ENCODE measurements at places on chromosomes 13 and 19.

GRCh38 chr13:32136716-32137115, 105.1 kb downstream of the FRY start:
- no peak for DNase-seq

DNA sequence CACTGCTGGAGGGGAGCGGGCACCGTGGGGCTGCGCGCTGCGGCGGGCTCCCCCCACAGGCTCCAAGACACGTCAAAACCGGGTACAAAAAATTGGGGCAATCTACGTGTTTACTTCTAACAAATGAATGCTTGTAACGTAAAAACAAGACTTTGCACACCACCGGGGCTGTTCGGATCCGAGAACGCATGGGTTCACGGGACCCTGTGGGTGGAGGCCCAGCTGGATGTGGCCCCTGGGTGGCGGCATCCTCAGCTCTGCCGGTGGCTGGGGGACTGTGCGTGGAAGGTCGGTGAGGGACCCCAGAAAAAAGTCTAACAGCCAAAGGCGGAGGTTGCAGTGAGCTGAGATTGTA, 10.3 kb upstream of the SLC7A10 start:
- no peak for DNase-seq

- no peak for DNase-seq
Measured at GRCh38 chr19:31717269-31717923, 368.2 kb upstream of the TSHZ3 start.

DNA sequence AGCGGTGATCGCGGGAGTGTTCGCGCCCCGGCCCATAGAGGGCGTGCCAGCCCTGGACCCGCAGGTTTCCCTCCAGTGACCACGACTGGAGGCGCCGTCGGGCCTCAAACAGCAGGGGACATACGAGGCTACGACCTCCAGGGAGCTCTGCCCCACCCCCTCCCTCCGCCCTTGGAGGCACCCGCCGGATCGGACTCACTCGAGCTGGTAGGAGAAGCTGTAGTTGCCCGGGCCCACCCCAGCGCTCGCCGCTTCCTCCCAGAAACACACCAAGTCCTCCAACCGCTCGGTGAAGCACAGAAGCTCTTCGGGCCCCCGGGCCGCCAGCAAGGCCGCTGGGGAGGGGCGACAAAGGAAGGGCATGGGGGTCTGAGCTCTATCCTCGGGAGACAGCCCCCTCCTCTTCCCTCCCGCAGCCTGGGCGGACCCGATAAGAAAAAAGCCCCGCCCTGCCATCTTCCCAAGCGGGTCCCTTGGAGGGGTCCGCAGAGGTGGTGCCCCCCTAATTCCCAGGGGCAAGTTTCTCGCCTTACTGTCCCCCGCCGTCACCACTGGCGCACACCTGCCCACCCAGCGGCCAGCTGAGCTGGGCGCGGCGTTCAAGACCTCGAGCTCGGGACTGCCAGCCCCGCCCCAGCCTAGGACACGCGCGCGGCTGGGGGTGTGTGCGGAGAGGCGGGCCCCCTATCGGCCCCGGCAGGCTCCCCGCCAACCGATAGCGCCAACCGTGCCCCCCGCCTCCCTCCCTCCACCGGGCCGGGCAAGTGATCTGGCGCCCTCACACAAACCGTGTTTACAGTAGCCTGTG, 1.0 kb downstream of the EPOR start:
- no peak for DNase-seq

DNA sequence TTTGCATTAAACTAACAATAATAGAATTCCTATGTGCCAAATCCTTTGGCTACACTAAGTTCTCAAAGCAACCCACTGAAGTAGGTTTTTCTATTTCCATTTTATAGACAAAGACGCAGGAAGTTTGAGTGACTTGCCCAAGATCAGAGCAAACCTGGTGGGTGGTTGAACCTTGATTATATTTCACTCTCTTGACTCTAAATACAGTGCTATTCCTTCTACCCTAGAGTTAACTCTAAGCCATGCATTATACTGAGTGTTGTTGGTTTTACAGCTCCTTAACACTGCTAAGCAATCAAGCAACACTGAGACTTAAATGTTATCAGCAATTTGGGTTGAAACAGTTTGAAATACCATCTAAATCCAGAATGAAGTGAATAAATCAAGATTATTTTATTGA, 813.6 kb upstream of the GPC6 start:
- DNase-seq = no peak

DNA sequence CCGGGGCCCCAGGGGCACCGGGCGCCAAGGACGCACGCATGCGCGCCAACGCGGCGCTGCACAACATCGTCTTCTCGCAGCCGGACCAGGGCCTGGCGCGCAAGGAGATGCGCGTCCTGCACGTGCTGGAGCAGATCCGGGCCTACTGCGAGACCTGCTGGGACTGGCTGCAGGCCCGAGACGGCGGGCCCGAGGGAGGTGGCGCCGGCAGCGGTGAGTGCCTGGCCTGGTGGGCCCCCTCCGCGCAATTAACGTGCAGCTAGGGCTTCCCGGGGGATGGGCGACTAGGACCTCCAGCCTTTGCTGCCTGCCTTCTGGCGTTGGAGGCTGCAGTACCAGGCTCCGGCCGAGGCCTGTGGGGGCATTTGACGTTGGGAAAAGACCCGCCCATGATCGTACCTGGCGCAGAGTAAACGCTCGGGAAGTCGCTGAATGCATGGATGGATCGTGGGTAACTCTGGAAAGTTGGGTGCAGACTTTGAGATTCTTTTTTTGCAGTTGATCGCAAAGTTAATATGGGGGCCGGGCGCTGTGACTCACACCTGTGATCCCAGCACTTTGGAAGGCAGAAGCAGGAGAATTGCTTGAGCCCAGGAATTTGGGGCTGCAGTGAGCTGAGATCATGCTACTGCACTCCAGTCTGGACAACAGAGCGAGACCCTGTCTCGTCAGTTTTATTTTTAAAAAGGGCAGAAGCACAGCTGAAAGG, 7.3 kb downstream of the APC2 start:
- no peak for DNase-seq

- DNase-seq = no peak
Measured at GRCh38 chr13:24663586-24663985, 16.6 kb upstream of the ATP12A start.

- DNase-seq = no peak
Measured at GRCh38 chr19:43895727-43896308, 39.3 kb downstream of the ZNF45 start.

DNA sequence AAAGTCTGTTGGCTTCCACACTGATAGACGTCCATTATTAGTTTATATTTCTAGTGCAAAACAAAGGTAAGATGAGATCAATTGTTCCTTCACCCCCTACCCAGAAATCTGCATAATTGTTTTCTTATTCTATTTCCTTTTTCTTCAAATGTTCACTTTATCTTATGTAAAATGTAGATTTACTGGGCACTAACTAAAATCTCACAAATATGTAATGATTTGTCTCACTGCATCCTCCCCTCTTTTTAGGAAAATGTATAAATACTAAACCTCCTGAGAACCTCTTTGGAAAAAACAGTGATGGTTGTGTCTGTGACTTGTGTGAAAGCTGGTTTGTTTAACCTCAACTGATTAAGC, 1377.2 kb upstream of the MIR17HG start:
- no peak for DNase-seq

GRCh38 chr13:44104197-44104490, 224.4 kb downstream of the LACC1 start:
- DNase-seq = no peak

DNA sequence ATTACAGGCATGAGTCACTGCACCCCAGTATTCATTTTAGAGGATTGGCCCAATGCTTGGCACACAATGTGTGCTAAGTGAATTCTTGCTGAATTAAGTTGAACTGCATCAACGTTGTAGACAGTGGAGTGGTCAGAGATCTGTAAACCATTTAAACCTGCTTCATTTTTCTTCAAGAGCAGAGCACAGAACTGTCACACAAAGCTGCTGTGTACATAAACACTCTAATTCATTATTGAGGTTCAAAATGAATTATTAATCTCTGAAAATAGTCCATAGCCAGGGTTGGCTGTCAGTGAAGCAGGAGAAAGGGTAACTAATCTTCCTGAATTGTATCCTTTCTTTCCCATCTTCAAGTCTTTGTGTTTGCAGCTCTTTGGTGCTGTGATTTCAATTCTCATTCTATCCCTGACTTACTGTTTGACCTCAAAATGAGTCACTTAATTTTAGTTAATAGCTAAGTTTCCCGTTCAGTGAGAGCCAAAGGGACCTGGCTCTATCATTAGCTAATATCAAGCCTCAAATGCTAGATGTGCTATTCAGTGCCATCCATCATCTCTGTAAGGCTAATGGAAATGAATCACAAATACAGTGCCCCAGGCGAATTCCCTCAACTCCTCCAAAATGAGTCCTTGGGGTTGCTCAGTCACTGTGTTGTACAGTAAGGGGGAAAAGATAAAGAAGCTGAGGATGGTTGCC, 77.0 kb upstream of the TSC22D1 start:
- no peak for DNase-seq

- DNase-seq = no peak
Measured at GRCh38 chr13:74187564-74187963, 53.4 kb upstream of the KLF12 start.

- DNase-seq = no peak
Measured at GRCh38 chr19:4264812-4265211, 14.3 kb upstream of the SHD start.

DNA sequence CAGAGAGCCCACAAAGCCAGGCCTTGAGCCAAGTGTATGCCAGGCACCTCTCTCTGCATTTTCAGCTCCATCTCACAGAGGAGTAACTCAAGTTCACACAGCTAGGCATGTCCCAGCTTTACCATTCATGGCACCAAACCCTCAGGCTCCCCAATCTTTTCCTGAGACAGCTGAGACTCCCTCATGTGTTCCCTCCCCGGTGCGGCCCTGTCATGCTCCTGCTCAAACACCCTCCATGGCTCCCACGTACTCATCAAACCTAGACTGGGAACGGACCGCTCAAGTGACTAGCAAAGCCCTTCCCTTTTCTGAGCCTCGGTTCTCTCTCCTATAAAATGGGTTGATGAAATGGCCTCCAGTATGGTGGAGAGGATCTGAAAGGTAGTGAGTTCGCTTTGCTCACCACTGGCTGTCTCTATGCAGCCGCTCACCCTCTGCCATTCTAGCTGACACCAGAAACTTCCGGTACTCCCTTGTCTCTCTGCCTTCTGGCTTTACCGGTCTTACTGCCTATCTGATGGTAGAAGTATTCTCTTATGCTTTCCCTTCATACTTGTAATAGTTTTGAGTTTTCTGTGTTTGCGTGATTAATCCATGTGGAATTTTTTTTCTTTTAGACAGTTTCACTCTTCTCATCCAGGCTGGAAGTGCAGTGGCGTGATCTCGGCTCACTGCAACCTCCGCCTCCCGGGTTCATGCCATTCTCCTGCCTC, 7.8 kb upstream of the SLC44A2 start:
- DNase-seq = no peak

DNA sequence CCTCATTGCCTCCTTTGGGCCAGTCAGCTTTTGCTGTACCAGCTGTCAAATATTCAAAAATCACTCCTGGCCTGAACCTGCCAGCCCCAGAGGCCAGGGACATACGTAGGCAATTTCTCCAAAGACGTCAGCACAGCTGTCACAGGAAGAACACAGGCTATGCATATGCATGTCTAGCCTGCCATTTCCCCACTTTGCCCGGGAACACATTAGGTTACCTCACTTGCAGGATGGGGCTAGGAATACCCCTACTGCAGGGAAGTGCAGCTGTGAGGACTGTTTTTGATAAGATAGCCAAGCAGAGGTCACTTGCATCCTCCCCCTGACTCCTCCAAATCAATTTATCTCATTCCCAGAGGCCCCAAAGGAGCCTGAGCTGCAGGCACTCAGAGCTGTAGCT, 2.8 kb downstream of the ZNF667 start:
- DNase-seq = no peak

DNA sequence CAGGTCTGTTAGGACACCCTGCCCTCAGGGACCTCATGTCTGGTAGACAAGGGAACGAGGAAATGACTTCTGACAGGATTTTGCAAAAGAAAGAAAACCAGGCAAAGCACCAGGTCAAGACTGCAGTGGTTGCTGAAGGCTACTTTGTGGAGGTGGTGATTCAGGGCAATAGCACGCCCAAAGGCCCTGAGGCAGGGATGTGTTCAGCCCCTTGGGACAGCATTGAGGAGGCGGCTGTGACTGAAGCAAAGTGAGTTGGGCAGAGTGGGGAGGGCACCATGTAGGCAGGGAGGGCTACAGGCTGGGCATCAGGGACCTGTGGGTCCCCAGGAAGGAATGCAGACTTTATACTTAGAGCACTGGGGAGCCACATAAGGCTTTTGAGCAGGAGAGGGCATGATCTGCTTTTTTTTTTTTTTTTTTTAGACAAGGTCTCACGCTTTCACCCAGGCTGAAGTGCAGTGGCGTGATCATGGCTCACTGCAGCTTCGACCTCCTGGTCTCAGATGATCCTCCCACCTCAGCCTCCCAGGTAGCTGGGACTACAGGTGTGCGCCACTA, 10.8 kb upstream of the HOMER3 start:
- no peak for DNase-seq

GRCh38 chr13:41177616-41178015, 16.8 kb downstream of the KBTBD7 start:
- no peak for DNase-seq

- no peak for DNase-seq
Measured at GRCh38 chr13:110916301-110917142, 1.7 kb upstream of the ANKRD10 start.
